ENCODE measurements at places on chromosomes 2 and 18.

GRCh38 chr18:62479574-62479973, 43.3 kb upstream of the ZCCHC2 start:
- no peak for DNase-seq

DNA sequence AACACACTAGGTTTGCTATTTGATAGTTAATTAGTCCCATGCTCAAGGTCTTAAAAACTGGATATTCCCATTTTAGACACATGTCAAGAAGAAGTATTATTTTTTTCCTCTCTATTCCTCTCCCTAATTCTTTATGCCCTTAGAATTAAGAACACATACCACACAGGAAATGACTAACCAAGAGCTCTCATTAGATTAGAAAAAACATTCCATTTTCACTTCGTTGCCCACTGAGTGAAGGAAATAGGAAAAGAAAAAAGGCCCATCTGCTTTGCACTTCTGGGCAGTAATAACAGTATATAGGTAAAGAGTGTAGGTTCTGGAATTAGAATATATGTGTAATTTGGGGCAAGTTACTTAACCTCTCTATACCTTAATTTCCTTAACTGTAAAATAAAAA, 26.9 kb downstream of the ACADL start:
- DNase-seq = no peak

DNA sequence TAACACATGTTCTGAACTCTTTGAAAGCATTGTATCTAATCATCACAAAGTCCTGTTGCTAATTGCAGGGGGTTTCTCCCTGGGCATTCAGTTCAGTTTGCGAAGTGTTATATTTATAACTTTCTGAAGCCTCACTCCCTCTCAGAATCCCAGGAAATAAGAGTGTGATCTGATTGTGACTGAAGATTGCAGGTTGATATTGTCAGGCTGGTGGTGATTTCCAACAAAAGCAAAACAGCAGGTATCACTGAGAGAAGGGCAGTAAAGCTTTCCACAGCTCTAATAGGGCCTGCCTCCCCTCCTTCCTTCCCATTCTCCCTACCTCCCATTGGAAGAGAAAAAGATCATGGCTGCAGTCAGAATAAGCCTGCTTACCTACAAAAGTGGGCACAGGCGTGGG, 466.7 kb upstream of the FSHR start:
- no peak for DNase-seq

DNA sequence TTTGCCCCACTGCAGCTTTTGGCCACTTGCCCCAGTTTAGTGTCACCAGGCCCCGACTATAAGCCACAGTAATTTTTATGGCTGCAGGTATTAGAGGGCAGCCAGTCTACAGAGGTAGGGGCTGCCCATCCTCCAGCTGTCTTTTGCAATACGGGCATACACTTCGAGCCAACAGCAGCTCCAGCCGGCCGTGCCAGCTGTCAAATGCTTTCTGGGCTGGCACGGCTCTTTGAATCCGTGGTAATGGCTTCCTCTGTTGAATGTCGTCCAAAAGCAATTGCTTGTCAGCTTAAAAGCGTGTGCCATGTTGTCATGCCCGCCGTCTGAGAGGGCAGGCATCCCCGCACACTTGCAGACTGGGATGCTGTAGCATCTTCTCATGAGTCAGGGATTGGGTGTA, 41.3 kb downstream of the BCL2L11 start:
- peak; percentile 67 for DNase-seq

DNA sequence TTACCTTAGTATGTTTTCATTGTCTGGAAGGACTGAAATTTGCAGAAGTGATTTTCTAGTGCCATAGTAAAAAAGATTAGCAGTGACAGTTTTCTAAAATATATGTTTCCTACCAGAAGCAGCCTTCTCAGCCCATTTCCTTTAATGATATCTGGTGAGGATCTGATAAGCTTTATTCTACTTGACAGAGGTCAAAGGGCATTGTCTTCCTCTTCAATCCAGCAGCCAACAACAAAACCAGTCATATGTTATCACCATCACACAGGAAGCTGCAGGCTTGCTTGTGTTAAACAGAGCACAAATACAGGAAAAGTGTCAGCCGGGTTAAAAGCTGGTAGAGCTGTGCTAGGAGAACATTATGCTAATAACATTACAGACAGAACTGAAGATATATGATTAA, 35.6 kb upstream of the ZSWIM2 start:
- DNase-seq = no peak

DNA sequence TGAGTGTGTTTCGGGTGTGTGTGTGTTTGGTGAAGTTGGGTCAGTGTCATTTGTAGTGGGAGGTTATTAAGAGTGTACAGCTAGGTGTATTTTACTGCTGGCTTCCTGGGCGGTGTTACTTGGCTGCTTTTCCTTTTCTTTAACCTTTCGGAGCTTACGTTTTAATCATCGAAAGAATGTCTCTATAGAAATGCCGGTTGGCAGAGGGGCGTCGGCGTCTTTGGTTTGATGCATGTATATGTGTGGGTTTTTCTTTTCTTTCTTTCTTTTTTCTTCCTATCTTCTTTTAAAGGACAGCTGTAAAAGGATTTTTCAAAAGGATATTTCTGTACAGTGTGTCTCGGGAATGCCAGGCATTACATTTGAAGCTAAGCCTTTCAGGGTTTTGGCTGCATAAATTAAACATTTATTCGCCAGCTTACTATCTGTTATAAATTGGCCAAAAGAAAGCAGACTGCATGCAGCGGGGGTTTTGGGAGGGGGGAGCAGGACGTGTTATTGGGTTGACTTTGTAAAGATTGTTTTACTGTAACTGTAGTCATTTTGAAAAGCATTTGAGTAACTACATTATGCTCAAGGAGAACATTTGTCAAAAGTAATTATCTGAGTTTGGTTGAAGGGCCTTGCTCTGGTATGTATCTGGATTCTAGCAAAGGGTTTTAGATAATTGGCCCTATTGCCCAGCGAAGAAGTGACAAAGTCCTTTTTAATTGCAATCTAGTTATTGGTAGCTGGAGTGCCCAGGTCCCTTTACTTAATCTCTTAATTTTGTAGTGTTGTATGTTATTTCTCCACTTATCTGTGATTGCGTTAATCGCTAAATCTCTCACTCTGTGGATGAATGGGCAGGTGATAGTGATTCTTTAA, 1.6 kb downstream of the ASXL3 start:
- no peak for DNase-seq

DNA sequence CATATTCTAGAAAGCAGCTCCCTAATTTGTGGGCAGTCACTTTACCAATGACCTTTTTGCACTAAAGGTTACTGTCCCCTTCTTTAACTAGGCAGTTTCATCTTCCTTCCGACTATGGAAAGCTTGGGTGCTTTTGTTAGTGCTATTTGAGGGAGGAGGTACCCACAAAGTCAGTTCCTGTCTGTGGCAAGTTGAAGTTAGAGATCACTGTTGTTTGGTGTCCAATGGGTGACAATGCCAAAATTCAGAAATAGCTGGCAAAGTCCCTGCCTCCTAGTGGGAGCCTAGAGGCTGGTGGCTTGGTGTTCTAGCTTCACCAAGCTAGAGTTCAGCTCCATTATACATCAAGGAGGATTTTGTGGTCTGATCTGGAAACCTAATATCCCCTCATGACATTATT, 87.1 kb upstream of the PNPT1 start:
- no peak for DNase-seq

GRCh38 chr2:64859312-64860212, 129.6 kb upstream of the SLC1A4 start:
- DNase-seq = no peak

DNA sequence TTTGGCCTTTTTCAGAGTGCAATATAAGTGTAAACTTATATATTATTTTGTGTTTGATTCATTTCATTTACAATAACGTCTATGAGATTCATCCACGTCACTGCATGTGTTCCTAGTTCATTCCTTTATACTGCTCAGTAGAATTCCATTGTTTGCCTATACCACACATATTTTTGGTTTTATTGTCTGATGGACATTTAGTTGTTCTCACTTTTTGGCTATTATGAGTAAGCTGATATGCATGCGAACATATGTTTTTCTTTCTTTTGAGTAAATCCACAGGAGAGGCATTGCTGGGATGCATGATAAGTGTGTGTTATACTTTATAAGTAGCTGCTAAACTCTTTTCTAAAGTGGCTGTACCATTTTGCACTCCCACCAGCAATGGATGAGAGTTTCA, 314.8 kb upstream of the HS6ST1 start:
- no peak for DNase-seq

- no peak for DNase-seq
Measured at GRCh38 chr2:9756692-9757250, 86.5 kb upstream of the TAF1B start.

- DNase-seq = peak; percentile 71
Measured at GRCh38 chr18:62690236-62690815, 25.0 kb upstream of the PHLPP1 start.

- DNase-seq = no peak
Measured at GRCh38 chr2:238528953-238529781, 102.4 kb downstream of the ASB1 start.

GRCh38 chr2:17958466-17959092, 80.1 kb downstream of the KCNS3 start:
- DNase-seq = no peak

DNA sequence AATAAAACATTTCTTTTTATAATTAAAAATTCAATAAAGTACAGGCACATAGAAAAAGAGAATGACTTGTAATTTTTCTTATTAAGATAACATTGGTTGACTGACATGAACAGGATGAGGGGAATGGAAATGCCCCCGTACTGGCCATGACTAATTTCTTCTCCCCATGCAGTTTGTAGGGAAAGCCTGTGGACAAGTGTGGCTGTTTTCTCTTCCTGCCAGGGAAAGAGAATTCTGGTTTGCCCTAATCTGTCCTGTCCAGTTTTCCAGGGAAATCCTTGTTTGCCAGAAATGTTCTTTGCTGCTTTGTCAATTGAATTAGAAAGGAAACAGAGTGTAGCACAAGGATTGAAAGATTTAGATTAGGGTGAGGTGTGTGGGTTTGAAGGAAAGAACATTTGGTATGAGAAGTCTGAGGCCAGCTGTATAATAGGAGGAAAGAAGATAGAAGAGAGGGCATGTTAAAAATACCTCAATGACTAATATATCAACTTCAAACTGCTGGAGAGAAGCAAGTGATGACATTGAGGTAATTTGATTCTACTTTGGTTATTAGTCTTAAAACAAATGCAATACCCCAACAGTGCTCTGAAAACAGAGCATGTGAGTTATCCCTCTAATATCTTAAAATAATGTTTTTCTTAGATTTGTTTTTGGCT, 593.9 kb upstream of the ZNF804A start:
- DNase-seq = no peak

DNA sequence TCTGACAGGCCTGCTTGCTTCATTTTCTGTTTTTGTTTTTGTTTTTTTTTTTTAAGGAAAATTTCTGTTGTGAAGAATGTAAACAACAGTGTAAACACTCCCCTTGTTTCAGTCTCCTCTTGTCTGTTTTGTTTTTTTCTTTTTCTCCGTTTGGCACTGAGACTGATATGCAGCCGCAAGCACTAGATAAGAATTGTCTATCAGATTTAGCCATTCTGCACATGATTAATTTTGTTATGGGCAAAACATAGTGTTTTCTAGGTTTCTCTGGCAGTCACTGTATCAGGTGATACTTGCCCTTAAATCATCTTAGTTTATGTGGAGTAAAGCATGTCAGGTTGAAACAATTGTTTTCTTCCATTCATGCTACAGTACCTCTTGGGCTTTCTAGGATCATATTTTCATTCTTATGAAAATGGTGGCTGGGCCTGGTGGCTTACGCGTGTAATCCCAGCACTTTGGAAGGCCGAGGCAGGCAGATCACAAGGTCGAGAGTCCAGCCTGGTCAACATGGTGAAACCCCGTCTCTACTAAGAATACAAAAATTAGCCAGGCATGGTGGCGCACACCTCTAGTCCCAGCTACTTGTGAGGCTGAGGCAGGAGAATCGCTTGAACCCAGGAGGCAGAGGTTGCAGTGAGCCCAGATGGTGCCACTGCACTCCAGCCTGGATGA, 12.9 kb upstream of the RBMS1 start:
- DNase-seq = no peak

DNA sequence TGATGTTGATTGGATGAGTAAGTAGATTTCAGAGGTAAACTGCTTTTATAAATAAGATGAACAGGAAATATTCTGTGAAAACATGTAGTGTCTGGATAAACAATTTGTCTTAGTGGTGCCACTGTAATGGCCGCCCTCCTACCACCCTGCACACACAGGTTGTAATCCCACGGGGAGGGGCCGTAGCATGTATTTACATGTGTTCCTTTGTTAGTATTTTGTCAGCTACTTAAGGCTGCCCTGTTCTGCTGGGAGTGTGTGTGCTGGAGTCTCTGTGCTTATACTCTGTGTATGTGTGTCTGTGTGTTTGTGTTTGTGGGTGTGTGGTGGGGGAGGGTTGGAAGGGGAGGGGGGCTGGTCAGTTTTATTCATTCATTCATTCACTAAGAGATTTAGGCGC, 5.1 kb downstream of the TSHZ1 start:
- DNase-seq = no peak

GRCh38 chr2:241062389-241063092, 39.5 kb downstream of the MTERF4 start:
- DNase-seq = no peak

- DNase-seq = no peak
Measured at GRCh38 chr2:58055033-58055786, 8.6 kb downstream of the VRK2 start.

DNA sequence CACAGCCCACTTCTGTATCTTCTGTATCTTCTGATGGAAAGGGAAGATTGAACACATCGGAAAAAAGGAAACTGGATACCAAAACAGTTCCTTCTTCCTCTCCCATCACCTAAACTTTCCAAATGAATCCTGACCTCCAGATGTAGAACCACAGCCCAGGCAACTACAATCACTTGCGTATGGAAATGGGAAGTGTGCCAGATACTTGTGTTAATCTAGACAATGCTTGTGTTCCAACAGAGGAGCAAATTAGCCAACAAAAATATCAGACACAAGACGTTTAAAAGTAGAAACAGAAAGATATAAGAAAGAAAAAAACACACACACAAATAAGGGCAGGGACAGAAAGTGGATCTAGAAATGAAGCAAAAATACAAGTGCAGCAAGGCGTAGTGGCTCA, 31.4 kb upstream of the DUSP2 start:
- no peak for DNase-seq

DNA sequence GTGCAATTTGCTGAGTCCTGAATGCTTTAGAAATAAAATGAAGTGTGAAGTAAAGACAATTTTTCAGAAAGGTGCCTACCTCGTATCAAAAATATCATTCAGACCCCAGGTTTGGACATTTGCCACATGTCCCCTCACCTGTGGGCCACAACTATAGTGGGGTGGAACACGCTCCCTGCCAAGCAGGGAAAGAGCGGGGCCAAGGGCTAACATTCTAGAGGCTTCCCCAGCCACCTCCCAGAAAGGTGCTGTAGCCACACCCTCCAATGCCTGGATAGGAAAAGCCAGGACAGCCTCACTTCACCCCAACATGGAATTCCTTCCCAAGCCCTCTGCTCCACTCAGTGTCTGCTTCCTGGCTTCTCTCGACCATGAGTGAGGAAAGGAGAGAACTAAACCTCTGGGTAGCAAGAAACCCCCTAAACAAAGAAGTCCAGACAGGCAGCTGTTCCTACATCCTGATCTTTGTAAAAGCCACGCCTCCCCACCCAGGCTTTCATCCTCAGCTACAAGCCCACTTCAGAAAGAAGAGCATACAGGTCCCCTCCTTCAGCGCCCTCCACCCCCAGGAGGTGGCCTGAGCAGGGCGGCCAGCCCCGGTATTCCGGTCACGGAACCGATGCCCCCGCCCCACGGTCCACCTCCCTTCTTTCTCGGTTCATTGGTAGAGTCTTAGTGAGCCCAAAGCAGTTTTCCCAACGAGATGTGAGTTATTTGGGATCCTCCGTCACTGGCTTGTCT, 2.1 kb downstream of the COL6A3 start:
- DNase-seq = no peak

Data from anterior cingulate cortex (tissue), 58 donors.